Placental epithelial cell (primary cell): ENCODE measurements at places on chromosomes 13 and 19. TPM values are rescaled to one million over a fixed set of nuclear protein-coding genes. Genes with fewer than 3 reads are reported as not detected.

The RYR1 gene
- total RNA-seq: under 0.01 and 0.11 TPM in 2 replicates

The KIR2DL1 gene
- total RNA-seq: not detected in 2 replicates

The VSTM1 gene
- total RNA-seq: not detected in 2 replicates

The NOVA2 gene
- total RNA-seq: not detected in 2 replicates

The VRK3 gene
- total RNA-seq: 25.1 and 29.0 TPM in 2 replicates

The ZNF574 gene
- 19.2 and 28.1 TPM in 2 replicates for total RNA-seq

The SYCN gene
- not detected in 2 replicates for total RNA-seq

The CD79A gene
- 0.87 TPM in 1 of 2 replicates, not detected in the other for total RNA-seq

The RNF225 gene
- 2.8 and 5.5 TPM in 2 replicates for total RNA-seq

The SH2D3A gene
- total RNA-seq: 50.3 and 105 TPM in 2 replicates

The CLDN10 gene
- total RNA-seq: not detected in 2 replicates

The SLC17A7 gene
- total RNA-seq: under 0.01 TPM in 1 of 2 replicates, not detected in the other

The SIGLEC6 gene
- not detected in 2 replicates for total RNA-seq

The NUMBL gene
- 38.6 and 39.3 TPM in 2 replicates for total RNA-seq

The ELANE gene
- total RNA-seq: not detected in 2 replicates

The NEK5 gene
- 0.39 TPM in 1 of 2 replicates, not detected in the other for total RNA-seq

The CYP4F12 gene
- not detected in 2 replicates for total RNA-seq

The DHX34 gene
- total RNA-seq: 17.7 and 20.3 TPM in 2 replicates

The GJA3 gene
- total RNA-seq: under 0.01 and 0.22 TPM in 2 replicates

The SPACA4 gene
- not detected in 2 replicates for total RNA-seq

The MADCAM1 gene
- 0.11 and 0.79 TPM in 2 replicates for total RNA-seq

The FFAR2 gene
- total RNA-seq: not detected in 2 replicates

The LHB gene
- not detected in 2 replicates for total RNA-seq

The MYO9B gene
- total RNA-seq: 90.2 and 122 TPM in 2 replicates

The RASGRP4 gene
- total RNA-seq: not detected in 2 replicates

The MEIOSIN gene
- not detected in 2 replicates for total RNA-seq

The CYP2B6 gene
- not detected in 2 replicates for total RNA-seq

The WASF3 gene
- 6.5 and 6.7 TPM in 2 replicates for total RNA-seq

The URAD gene
- total RNA-seq: not detected in 2 replicates

The F2RL3 gene
- not detected in 2 replicates for total RNA-seq

The CYP2F1 gene
- total RNA-seq: not detected in 2 replicates

The PTH2 gene
- not detected in 2 replicates for total RNA-seq

The FGF21 gene
- total RNA-seq: 0.39 TPM in 1 of 2 replicates, not detected in the other

The SNRNP70 gene
- 147 and 205 TPM in 2 replicates for total RNA-seq

The ZNF91 gene
- 39.3 and 49.5 TPM in 2 replicates for total RNA-seq

The ZNF561 gene
- total RNA-seq: 29.8 and 47.5 TPM in 2 replicates

The S1PR5 gene
- total RNA-seq: 0.39 TPM in 1 of 2 replicates, not detected in the other

The DZIP1 gene
- 1.2 and 1.5 TPM in 2 replicates for total RNA-seq

The PTGER1 gene
- total RNA-seq: 0.79 and 1.7 TPM in 2 replicates

The MBD3L2 gene
- not detected in 2 replicates for total RNA-seq

The BLOC1S3 gene
- 5.9 and 6.8 TPM in 2 replicates for total RNA-seq

The GNA15 gene
- 30.6 and 88.0 TPM in 2 replicates for total RNA-seq

The C13orf46 gene
- under 0.01 TPM in 2 replicates for total RNA-seq

The SLC46A3 gene
- total RNA-seq: 1.6 and 12.9 TPM in 2 replicates

The CGB5 gene
- 0.39 TPM in 1 of 2 replicates, not detected in the other for total RNA-seq

The GPC5 gene
- 0.22 and 12.2 TPM in 2 replicates for total RNA-seq

The CYP4F8 gene
- not detected in 2 replicates for total RNA-seq

The PGLYRP2 gene
- not detected in 2 replicates for total RNA-seq

The CPAMD8 gene
- 2.3 and 6.3 TPM in 2 replicates for total RNA-seq

The CGB2 gene
- not detected in 2 replicates for total RNA-seq

The MPV17L2 gene
- 5.1 and 14.3 TPM in 2 replicates for total RNA-seq

The FAM174C gene
- total RNA-seq: 22.0 and 46.3 TPM in 2 replicates

The PSG7 gene
- 0.76 TPM in 1 of 2 replicates, not detected in the other for total RNA-seq

The DACT3 gene
- total RNA-seq: 0.39 TPM in 1 of 2 replicates, not detected in the other

The GPR12 gene
- total RNA-seq: not detected in 2 replicates
